Right lung (tissue), 10 donors: ENCODE measurements at places on chromosomes 1 and 21. TPM values are rescaled to one million over a fixed set of nuclear protein-coding genes. Genes with fewer than 3 reads are reported as not detected.
A peak's percentile ranks its signal among the peaks of the same experiment; 100 is the strongest.

- DNase-seq = no peak
Measured at GRCh38 chr21:22728091-22728490, 1729.9 kb downstream of the NCAM2 start.

The SH2D1B gene
- polyA plus RNA-seq = 1.1 TPM

The KANK4 gene
- 9.2 TPM for polyA plus RNA-seq

The MAN1C1 gene
- 12.3 TPM for polyA plus RNA-seq

GRCh38 chr1:147095691-147096090 is 76.6 kb downstream of the PRKAB2 start:
- no peak for DNase-seq

The S100A1 gene
- polyA plus RNA-seq = 2.0 TPM

- no peak for DNase-seq
Measured at GRCh38 chr1:209363112-209363511, 220.4 kb upstream of the CAMK1G start.

- no peak for DNase-seq
Measured at GRCh38 chr1:51341876-51342496, 11.6 kb upstream of the TTC39A start.

GRCh38 chr1:54347955-54348699 is 58.1 kb downstream of the SSBP3 start:
- no peak for DNase-seq

- no peak for DNase-seq
Measured at GRCh38 chr1:194052514-194053338, 866.3 kb upstream of the B3GALT2 start.

GRCh38 chr1:243848858-243849420 is 1.1 kb downstream of the AKT3 start:
- peak; percentile 48 for DNase-seq

- DNase-seq = no peak
Measured at GRCh38 chr1:89681045-89681729, 48.3 kb downstream of the LRRC8C start.

The RBM11 gene
- 5.2 TPM for polyA plus RNA-seq

The PROK1 gene
- not detected for polyA plus RNA-seq

DNA sequence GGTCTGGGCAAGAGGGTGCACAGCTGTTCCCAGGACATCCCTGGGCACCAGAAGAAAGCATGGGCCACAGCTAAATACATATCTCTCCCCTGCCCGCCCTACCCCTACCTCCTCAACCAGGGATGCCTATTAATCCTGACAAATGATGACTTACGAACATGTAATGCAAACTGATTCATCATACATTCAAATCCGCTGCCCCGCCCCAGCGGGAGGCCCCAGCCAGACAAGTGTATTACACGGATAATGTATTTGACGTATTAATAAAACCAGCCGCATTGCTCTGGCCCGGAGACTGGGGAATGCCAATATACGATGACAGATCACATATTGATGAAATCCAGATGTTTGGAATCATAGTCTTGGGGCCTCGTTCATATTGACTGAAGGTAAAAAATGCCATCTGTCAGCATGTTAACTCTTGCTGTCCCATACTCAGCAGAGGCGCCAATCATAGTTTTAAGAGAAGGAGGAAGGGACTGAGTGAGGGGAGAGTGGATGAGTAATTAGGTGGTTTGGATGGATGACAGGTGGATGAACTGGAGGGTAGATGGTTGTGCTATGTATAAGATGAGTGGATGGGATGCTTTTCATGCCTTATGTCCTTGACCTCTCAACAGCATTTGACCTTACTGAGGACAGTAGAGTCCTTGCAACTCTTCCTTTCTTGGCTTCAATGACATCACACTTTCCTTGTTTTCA is 68.2 kb downstream of the TMEM53 start:
- DNase-seq = no peak

- no peak for DNase-seq
Measured at GRCh38 chr1:165883056-165883455, 55.6 kb downstream of the UCK2 start.

The PLEKHG5 gene
- 32.1 TPM for polyA plus RNA-seq

The LCE2B gene
- not detected for polyA plus RNA-seq

GRCh38 chr21:36159356-36159921 is 2.8 kb downstream of the DOP1B start:
- DNase-seq = no peak

The HFM1 gene
- 10.2 TPM for polyA plus RNA-seq

The TMEM269 gene
- 0.99 TPM for polyA plus RNA-seq

The S100A7A gene
- not detected for polyA plus RNA-seq

The OPTC gene
- not detected for polyA plus RNA-seq

The AMIGO1 gene
- polyA plus RNA-seq = 2.6 TPM

The RFX5 gene
- 44.6 TPM for polyA plus RNA-seq

The ERG gene
- 48.4 TPM for polyA plus RNA-seq

The GPR157 gene
- 13.9 TPM for polyA plus RNA-seq

- DNase-seq = no peak
Measured at GRCh38 chr1:243848165-243848857, 1.7 kb downstream of the AKT3 start.

DNA sequence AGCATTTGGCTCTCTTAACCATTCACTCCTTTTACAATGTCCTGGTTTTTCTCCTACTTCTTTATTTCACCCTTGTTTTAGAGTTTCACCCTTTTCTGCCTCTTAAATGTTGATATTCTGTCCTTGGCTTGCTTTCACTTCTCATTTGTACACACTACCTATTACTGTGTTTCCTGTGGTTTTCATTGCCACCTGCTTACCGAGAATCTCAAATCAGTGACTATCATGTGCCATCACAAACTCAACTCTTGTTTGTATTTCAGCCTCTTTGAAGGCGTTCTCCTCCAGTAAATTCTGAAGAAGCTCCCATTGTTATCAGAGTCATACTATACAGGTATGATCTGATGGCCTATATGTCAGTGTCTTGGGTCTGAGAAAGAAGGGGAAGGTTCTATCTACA is 65.7 kb downstream of the NPHS2 start:
- no peak for DNase-seq

- DNase-seq = peak; percentile 31
Measured at GRCh38 chr1:149917571-149918144, at the start of gene SV2A. Gene SV2A, minus strand, starts transcription at chr1:149917844. Its CDS starts 4,004 bp downstream, at chr1:149913840.

GRCh38 chr1:156076609-156077429 is 5.4 kb downstream of the MEX3A start:
- peak; percentile 57 for DNase-seq

The AMPD1 gene
- polyA plus RNA-seq = not detected

DNA sequence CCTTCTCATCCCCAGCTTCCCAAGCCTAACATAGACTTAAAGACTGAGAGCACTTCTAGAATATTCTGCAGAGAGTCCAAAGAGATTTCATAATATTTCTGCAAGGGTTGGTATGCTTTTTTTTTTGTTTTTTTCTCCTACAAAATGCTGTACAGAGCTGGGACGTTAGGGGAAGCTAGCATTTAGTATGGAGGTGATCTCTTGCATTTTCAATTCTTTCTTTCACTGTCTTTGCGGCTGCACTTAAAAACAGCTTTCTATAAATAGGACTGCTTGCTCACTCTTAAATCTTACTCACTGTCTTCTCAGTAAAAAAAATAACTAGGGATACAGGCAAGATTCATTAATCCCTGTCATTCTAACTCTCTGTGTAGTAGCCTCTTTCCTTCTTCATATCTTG is 7.4 kb downstream of the DSCAM start:
- DNase-seq = no peak

The BATF3 gene
- 2.2 TPM for polyA plus RNA-seq

GRCh38 chr1:184825571-184825970 is 70.9 kb upstream of the EDEM3 start:
- no peak for DNase-seq
